GM12878 (cell line): ENCODE measurements at places on chromosomes 4 and X. TPM values are rescaled to one million over a fixed set of nuclear protein-coding genes. Genes with fewer than 3 reads are reported as not detected.

IDS gene
- 51.3 and 52.2 TPM in 2 replicates for total RNA-seq

KLHL15 gene
- total RNA-seq, result 4.5 and 4.8 TPM in 2 replicates

GRCh38 chr4:24473309-24473721 is 111.0 kb downstream of the DHX15 start:
- DNase-seq, result no peak

DNA sequence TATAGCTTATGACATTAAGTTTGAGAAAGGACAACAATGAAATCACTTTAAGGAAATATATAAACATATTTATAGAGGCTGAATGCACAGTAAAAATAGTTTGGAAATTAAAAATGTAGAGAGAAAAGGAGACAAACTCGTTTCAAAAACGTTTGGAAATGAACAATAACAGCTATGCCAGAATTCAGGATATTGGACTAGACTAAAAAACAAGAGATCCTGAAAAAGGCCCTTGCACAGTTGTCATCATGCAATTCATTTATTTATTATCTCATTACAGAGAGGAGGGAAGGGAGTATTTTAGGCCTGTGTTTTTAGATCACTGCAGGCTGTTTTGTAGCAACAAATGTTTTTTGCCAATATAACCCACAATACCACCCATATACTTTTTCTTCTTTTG is 527.2 kb downstream of the ADGRL3 start:
- DNase-seq, result no peak

DNA sequence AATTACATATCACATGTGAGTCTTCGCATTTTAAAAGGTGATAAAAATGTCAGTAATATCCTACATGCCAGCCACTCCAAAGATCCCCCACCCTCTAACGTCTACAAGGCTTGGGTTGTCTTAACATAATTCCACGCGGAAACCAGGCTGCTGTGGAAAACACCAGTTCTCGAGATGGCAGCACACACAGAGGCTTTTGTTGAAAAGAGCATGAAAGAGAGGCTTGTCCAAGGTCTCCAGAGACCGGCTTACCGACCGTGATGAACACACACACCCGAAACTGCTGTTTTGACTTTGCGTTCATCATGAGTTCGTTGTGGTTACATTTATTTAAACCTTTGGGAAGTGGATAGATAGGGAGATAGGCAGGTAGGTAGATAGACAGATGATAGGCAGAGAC is 87.9 kb downstream of the CRLF2 start:
- DNase-seq, result no peak

DNA sequence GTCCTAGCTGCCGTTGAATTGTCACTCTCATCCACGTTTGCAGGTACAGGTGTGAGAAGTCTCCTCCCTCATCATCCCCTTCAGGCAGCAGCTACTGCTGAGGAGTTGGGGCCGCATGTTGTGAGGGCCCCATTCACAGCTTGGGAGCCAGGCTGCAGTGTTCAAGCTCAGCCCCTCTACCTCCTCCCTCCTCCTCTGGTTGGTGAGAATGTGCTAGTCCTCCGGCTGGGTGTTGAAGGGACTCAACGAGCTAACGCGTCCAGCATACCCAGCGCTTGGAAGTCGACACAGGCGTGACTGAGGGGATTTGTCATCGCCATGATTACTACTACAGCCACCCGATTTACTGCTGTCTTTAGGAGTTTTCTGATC is 82.0 kb upstream of the PSAPL1 start:
- DNase-seq, result no peak

DNA sequence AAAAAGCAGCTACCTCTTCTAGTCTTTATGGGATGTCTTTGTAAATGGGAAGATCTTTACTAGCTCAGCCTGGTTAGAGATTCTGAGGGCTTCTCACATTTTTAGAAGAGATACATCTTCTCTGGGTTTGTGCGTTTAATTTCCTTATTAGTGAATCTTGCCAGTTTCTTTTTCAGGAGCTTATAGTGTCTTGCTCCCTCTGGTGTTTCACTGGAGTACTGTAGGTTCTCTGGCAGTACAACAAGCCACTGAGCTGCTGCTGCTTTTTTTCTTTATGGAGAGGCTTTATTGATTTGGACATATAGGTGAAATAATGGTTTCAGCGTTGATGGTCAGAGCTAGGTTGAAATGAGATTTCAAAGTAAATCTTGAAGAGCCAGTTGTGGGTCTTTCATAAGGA is 82.9 kb downstream of the LAS1L start:
- no peak for DNase-seq

GRCh38 chrX:38006291-38006690 is at the start of gene SYTL5:
Gene SYTL5, plus strand, starts transcription at chrX:38006553. Its CDS starts 27,337 bp downstream, at chrX:38033890.
- DNase-seq, result no peak

DNA sequence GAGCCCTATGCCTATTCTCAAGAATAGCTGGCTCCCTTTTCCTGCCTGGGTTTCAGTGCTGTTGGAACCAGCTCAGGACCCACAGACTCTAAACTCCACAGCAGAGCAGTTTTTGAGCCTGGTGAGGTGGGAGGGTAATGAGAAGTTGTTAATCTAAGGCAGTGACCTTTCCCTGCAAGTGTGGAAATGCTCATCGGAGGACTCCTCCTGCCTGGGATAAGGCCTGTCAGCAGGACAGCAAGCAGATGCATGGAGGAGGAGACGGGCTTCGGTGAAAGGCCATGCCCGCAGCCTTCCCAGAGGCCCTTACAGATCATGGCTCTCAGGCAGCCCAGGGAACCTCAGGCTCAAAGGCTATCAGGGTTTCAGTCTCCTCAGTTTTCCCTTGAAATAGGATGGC is 70.0 kb upstream of the SHISA3 start:
- no peak for DNase-seq

DNA sequence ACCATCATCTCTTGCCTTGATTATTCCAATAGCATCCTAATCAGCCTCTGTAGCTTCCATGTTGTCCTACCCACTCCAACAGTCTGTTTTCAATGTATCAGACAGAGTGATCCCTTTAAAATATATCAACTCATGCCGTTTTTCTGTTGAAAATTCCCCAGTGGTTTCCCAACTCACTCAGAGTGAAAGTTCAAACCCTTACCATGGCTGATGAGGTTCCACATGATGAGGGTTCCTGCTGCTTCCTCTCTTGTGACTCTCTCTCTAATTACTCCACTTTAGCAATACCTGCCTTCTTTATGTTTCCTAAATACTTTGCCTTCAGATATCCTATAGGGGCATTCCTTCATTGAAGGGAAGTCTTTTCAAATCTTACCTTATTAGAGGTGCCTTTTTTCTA is 334.7 kb downstream of the PPP1R2C start:
- peak; percentile 8 for DNase-seq
